ENCODE measurements at places on chromosomes 12 and 14.

DNA sequence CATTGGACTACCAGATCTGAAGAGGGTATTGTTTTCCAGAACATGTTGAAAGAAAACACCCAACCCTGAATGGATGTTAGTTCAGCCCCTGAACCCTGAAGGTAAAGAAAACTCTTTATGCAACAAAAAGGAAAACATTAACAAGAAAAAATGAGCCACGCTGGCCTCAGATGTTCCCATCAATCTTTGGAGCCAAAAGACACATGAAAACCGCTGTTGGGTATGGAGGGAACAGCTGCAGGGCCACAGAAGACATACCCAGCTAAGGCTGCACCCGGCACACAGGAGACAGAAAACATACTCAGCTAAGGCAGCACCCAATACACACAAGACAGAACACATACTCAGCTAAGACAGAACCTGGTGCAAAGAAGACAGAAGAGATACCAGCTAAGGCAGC, 51.3 kb upstream of the GALNT9 start:
- no peak for DNase-seq

GRCh38 chr14:85934886-85935254, 404.9 kb downstream of the FLRT2 start:
- DNase-seq = no peak

GRCh38 chr12:39780411-39780912, 160.9 kb upstream of the ABCD2 start:
- no peak for DNase-seq

- no peak for DNase-seq
Observed at GRCh38 chr12:51242120-51242519, 3.5 kb downstream of the DAZAP2 start.

DNA sequence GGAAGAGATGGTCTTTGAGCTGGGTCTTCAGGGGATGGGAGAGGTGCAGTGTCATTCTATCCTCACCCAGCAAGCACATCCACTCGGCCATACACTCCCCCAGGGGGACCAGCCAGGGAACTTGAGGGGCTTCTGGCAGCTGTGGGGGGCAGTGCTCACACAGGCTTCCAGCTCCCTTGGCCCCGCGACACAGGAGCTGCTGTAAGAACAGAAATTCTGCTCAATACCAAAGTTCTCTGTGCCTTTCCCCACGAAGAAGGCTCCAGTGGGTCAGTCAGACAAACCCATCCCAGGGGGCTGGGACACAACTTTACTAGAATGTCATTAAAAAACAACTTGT, 289.1 kb upstream of the RTL1 start:
- DNase-seq = no peak

GRCh38 chr14:106790189-106791036, 1264.0 kb downstream of the TMEM121 start:
- DNase-seq = peak; percentile 87

GRCh38 chr14:74638966-74639365, 26.9 kb upstream of the LTBP2 start:
- no peak for DNase-seq

DNA sequence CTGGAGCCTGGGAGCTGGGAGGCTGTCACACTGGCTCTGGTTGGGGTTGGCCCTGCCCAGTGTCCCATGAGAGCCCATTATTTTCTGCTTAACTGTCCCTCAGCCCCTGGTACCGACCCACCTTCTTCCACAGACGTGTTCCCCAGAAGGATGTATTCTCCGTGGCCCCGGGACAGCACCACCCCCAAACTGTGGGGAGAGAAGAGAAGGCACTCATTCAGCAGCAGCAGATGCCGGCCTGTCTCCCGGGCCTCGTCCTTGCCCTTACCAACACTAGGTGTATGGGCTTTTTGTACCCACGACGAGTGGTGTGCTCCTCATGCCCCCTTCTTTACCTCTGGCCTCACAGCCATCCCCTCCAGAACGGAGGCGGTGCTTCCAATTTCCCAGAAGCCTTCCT, 38.1 kb downstream of the LRTM2 start:
- DNase-seq = no peak

DNA sequence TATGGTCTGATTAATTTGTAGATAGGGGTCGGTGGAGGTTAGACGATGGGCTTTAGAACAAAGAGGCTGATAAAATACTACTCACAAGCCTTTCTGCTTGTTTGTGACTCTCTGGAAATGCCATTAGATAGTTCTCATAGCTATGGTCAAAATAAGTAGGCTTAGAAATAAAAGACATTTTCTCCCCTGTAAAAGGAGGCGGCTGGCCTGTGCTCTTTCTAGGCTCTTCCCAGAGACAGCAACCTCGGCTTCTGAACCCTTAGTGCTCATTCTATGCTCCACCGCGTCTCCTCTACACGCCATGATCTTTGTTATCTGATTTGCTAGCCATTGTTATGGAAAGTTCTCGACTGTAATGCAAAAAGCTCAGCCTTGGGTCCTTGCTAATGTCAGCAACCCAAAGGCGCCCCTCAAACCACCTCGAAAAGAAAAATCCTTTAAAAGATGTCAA, 64.5 kb downstream of the CRADD start:
- peak; percentile 30 for DNase-seq

DNA sequence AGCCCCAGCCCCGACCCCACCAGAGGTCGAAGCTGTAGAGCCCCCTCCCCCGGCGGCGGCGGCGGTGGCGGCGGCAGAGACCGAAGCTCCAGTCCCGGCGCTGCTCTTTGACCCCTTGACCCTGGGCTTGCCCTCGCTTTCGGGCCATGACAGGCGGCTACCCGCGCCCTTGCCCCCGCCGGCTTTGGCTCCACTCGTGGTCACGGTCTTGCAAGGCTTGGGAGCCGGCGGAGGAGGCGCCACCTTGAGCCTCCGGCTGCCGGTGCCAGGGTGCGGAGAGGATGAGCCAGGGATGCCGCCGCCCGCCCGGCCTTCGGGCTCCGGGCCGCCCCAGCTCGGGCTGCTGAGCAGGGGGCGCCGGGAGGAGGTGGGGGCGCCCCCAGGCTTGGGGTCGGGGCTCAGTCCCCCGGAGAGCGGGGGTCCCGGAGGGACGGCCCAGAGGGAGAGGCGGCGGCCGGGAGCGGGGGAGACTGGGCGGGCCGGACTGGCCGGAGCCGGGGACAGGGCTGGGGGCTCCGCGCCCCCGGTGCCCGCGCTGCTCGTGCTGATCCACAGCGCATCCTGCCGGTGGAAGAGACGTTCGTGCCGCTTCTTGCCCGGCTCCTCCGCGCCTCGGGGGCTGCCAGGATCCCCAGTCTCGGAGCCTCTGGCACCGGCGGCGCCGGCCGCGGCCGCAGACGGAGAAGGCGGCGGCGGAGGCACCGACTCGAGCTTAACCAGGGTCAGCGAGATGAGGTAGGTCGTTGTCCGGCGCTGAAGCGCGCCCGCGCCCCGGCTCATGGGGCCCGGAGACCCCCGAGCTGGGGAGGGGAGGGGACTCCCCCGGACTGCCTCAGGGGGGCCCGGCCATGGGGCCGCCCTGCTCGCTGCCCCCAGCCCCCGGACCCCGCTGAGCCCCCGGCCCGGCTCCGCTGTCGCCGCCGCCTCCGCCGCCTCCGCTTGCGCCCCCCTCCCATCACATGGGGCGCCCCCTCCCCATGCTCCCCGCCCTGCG, 778 bp downstream of the AGAP2 start:
- DNase-seq = no peak

DNA sequence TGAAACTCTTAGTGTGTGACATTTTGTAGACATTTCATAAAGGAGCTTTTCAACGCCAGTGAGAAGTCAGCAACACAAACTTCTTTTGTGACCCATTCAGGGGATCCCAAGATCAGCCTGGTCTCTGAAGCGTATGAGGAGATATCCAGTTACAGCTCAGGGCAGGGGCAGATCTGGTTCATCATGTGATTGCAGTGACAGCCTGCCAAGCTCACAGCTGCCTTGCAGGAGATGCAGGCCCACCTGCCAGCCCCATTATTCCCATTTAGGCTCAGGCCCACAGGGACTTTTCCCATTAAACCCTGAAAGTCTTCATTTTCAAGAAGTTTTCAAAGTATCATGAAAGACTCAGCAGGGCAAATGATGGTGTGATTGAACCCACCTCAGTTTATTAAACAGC, 38.3 kb downstream of the SRGAP1 start:
- DNase-seq = no peak

DNA sequence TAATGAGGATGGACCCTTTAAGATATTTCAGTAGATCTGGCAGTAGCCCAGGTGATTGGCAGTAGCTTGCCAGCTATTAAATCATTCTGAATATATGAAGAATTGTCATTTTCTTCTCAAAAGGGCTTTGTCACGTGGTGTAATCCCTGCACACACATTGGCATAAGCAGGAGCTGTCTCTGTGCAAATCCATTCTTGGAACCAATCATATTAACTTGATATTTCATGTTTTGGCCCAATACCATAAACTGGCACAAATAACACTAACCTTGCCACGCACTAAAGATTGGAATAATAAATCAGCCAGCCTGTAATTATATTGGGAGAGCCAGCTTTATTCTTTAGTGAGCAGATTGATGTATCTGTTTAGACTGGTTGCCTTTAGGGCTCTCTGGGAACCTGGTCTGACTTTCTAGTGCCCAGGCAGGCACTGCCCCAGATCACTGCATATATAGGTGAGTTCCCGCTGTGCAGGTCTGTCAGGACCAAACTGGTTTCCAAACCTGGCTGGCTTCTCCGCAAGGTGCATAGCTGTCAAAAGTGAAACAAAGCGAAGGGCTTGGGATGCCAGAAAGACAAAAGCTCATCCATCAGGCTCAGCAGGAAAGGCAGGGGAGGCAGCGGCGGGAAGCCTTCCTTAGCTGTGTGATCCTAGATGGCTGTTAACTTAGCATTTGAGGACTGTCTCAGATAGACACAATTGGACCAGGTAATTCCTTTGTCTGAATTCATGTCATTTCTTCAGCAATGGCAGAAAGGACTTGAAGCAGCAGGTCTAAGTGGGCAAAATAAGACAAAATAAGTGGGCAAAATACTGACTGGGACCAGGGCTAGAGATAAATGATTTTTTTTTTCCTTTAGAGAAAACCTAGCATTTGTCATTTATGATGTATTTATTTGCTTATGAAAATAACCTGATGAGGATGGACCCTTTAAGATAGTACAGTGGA, 128.8 kb upstream of the DYRK2 start:
- DNase-seq = no peak

GRCh38 chr12:55930771-55931316, at the start of gene DGKA:
TSS of gene DGKA (plus strand) at chr12:55931162. CDS start at chr12:55936504, 5,342 bp downstream.
- peak; percentile 91 for DNase-seq

DNA sequence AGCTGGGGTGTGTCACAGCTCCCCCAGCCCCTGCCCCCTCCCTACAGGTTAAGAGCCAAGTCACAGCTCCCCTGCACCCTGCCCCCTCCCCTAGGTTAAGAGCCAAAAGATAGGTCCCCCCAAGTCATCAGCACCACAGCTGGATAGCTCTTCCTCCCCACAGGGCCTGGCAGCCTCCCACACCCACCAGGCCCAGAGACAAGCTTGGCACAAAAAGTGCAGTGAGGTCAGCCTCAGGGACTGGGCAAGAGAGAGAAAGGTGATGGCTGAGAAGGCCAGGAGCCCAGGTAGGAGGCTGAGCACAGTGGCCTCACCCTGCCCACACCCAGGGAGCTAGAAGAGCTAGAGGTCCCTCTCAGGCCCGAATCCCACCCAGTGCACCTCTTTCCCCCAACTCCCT, 8.7 kb downstream of the ITGA7 start:
- DNase-seq = no peak

- DNase-seq = no peak
Observed at GRCh38 chr12:34405286-34406227, 383.3 kb downstream of the ALG10 start.

DNA sequence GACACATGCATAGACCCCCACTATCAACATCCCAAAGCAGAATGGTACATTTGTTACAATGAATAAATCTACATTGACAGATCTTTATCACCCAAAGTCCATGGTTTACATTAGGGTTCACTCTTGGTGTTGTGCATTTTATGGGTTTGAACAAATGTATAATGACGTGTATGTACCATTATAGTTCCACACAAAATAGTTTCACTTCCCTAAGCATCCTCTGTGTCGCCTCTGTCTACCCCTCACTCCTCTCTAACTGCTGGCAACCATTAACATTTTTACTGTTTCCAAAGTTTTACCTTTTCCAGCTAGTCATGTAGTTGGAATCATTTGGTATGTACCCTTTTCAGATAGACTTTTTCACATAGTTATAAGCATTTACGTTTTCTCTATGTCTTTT, 69.5 kb upstream of the LMO3 start:
- no peak for DNase-seq

- DNase-seq = no peak
Observed at GRCh38 chr12:131917711-131918306, 11.3 kb upstream of the PUS1 start.

- DNase-seq = no peak
Observed at GRCh38 chr14:38718519-38718918, 384.5 kb downstream of the SEC23A start.

- no peak for DNase-seq
Observed at GRCh38 chr14:103095210-103095778, 769 bp downstream of the EXOC3L4 start.

DNA sequence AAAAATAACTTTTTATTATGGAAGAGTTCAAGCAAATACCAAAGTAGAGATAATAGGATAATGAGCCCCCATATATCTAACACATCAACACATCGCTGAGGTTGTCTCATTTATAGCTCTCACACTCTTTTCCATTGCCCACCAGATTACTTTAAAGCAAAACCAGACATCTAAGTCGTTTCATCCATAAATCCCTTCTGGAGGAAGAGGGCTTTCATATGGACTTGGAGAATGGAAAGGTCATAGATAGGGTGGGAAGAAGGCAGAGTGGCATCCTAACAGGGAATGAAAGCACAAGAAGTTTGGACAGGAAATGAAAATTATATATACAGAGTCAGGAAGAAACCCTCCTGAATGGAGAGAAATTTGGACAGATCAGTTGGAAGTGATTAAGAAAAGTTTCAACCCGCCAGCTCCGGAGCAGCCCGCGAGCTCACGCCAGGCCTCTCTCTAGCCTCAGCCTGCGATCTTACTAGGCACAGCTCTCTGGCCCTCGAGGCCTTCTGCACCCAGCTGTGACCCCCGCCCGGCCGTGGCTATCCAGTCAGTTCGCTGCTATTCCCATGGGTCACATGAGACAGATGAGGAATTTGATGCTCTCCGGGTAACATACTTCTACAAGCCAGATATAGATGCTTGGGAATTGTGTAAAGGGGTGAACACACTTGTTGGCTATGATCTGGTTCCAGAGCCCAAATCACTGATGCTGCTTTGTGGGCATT, 48.4 kb upstream of the NID2 start:
- DNase-seq = no peak
